ENCODE measurements at places on chromosomes 6 and 20. TPM values are rescaled to one million over a fixed set of nuclear protein-coding genes. Genes with fewer than 3 reads are reported as not detected.

The BTN1A1 gene
- 0.16 TPM for polyA plus RNA-seq

DNA sequence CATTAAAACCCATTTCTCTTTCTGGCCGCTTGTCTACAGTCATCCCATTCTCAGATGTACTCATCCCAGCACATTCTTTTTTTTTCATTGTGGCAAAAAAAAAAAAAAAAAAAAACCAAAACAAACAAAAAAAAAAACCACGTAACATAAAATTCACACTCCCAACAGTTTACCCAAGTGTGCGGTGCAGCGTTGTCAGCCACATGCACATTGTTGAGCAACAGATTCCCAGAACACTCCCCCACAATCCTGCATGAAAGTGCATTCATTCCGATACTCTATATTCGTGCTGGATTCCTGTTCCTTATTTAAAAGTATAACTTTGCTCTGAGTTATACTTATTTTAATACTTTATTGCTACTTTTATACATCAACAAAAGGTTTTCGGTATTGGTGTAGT lies 96.0 kb downstream of the SASH1 start:
- H3K4me1 ChIP-seq: no peaks in the 10 kb centered on the region
- no peak overlapping the region for H3K27ac ChIP-seq
- no peaks in the 10 kb centered on the region for H3K36me3 ChIP-seq
- no peak for DNase-seq
- H3K4me3 ChIP-seq: no peak overlapping the region

- DNase-seq: no peak
- no peaks in the 10 kb centered on the region for H3K27me3 ChIP-seq
These were observed 68.8 kb downstream of the RFX6 start for GRCh38 chr6:116945809-116946208.

DNA sequence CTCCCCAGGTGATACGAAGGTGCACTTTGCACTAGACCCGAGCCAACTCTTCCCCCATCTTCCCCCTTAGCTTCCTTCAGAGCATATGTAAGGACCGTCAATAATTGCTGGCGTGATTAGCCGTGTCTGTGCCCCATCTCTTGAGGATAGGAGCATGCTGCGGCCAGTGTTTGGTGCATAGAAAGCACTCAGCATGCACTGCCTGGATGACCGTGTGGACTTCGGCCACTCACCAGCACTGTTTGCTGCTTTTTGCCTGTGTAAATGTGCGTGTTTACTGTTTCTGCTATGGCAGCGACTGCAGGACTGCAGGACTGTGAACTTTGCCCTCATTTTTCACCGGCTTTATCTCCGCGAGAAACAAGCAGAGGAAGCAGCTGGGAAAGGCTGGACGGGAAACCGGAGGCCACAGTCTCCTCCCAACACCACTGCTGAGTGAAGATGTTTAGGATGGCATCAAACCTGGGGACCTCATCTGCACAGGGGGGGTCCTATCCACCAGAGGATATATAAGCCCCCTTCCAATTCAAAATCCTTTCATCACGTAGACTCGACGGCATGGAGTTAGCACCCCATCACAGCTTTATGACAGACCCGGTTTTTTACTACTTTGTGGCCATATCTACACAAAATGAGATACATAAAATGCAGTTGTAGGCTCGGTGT lies 150.6 kb upstream of the AFDN start:
- peaks cover 25% of the 10 kb centered on the region for H3K27me3 ChIP-seq
- no peaks in the 10 kb centered on the region for H3K4me1 ChIP-seq
- no peaks in the 10 kb centered on the region for H3K36me3 ChIP-seq
- no peak for DNase-seq
- no peak overlapping the region for H3K27ac ChIP-seq

GRCh38 chr6:149060300-149060984 lies 257.1 kb upstream of the TAB2 start:
- no peak overlapping the region for H3K4me3 ChIP-seq
- H3K4me1 ChIP-seq: peaks cover 13% of the 10 kb centered on the region
- peak; percentile 37 for DNase-seq
- H3K36me3 ChIP-seq: no peaks in the 10 kb centered on the region
- peak overlapping the region; percentile 82 for H3K27ac ChIP-seq
- no peaks in the 10 kb centered on the region for H3K27me3 ChIP-seq

The FAM83C gene
- polyA plus RNA-seq: 0.14 TPM

- no peaks in the 10 kb centered on the region for H3K4me1 ChIP-seq
These were observed 36.3 kb upstream of the SIRPA start for GRCh38 chr20:1858871-1859270.

GRCh38 chr6:148044261-148044751 lies 298.3 kb upstream of the SASH1 start:
- no peaks in the 10 kb centered on the region for H3K27me3 ChIP-seq
- DNase-seq: no peak
- H3K4me3 ChIP-seq: no peak overlapping the region
- H3K27ac ChIP-seq: no peak overlapping the region
- no peaks in the 10 kb centered on the region for H3K36me3 ChIP-seq
- no peaks in the 10 kb centered on the region for H3K4me1 ChIP-seq
